ENCODE measurements at places on chromosomes 12 and 14.

- no peak for DNase-seq
Measured at GRCh38 chr12:25156061-25156460, 38.9 kb downstream of the DNAI7 start.

DNA sequence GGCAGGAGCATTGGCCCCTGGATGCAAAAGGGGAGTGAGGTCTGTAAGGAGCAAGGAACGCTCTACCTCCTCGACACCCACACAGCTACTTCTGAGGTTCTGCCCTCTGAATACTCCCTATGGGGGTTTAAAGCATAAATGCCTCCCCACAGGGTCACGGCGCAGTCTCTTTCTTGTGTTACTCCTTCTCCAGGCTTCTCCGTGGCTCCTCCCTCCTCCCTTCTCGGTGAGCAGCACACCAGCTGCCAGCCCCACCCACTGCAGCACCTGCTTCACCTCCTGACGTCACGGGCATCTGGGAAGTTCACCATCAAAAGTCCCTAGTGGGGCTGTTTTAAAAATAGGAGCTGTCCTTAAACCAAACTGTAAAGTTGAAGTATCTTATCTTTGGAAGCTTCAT is 67.3 kb downstream of the SPTB start:
- no peak for DNase-seq

GRCh38 chr12:663293-663871 is at the start of gene NINJ2:
Gene NINJ2 (minus strand): TSS chr12:663445. CDS start chr12:663360, 85 bp downstream.
- no peak for DNase-seq

DNA sequence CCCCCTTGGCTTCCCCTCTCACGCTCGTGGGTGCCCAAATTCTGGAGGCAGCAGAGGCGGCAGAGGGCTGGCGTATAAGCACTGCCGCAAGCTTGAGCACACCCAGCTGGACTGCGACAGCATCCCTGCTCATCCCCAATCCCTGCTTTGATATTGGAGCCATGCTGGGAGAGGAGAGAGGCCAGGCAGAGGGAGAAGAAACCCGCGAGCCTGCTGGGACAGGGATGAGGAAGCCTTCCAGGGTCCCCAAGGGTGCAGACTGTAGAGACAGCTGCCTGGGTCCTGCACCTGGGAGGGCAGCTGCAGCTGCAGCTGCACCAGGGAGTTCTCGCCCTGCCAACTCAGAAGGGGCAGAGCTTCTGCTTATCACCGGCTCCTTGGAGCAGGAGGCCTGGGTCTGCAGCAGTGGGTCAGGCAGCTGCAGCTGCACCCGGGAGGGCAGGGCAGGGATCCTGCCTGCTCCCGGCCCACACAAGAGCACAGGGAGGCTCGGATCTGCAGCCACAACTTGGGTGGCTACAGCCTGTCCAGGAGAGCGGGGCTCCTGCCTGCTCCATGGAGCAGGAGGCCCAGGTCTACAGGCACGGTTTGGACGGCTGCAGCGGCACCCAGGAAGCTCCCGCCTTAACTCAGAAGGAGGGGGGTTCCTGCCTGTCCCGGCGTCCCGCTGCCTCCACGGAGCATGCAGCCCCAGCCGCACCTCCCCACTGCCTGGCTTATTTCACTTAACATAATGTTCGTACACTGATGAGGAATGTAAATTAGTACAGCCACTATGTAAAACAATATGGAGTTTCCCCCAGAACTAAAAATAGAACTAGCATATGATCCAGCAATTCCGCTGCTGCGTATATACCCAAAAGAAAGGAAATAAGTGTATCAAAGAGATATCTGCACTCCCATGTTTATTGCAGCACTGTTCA is 60.4 kb upstream of the SGPP1 start:
- DNase-seq = no peak

DNA sequence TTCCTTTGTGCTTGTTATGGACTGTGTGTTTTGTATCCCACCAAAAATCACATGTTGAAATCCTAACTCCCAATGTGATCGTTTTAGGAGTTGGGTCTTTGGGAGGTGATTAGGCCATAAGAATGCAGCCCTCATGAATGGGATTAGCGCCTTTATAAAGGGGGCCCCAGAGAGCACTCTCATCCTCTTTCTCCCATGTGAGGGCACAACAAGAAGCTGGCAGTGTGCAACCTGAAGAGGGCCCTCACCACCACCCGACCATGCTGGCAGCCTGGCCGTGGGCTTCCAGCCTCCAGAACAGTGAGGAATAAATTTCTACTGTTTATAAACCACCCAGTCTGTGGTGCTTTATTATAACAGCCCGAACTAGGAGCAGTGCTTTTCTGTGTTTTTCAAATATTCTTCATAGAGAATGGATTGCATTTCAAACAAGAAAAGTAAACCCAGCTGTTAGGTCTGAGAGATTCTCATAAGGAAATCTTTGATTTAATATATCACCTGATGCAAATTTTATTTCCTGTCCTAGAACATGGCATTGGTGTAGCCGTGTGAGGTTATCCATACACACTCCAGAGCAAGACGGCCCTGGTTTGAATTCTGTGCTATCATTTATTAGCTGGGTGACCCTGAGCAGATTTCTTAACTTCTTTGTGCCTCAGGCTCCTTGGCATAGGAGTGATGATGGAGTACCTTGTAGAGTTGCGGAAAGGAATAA is 27.8 kb downstream of the HSPB8 start:
- no peak for DNase-seq

Data from activated CD4-positive, alpha-beta T cell treated with anti-CD3 and anti-CD28 coated beads, Interleukin-2, amount 50 U/mL, for 24 hours (primary cell).